ENCODE measurements at places on chromosomes 12 and 14.

DNA sequence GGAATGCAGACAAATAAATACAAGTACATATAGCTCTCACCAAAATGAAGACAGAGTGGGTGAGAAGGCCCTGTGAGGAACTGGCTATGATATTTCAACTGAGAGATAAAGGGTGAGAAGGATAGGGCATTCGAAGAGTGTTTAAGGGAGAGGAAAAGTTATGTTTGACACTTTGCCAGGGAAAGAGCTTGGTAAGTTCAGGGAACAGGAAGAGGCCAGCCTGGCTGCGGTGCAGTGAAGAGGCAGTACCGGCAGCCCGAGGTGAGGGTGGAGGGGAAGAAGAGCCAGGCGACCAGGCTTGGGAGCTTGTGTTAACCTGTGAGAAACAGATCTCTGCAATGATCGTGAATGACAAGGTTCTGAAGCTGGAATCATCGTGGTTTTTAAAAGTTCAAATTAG is 84.7 kb upstream of the RFX4 start:
- DNase-seq: no peak

- DNase-seq: no peak
Measured at GRCh38 chr12:26373606-26374495, 178.5 kb downstream of the SSPN start.

- DNase-seq: peak; percentile 49
Measured at GRCh38 chr12:52042706-52043385, 8.4 kb upstream of the NR4A1 start.

DNA sequence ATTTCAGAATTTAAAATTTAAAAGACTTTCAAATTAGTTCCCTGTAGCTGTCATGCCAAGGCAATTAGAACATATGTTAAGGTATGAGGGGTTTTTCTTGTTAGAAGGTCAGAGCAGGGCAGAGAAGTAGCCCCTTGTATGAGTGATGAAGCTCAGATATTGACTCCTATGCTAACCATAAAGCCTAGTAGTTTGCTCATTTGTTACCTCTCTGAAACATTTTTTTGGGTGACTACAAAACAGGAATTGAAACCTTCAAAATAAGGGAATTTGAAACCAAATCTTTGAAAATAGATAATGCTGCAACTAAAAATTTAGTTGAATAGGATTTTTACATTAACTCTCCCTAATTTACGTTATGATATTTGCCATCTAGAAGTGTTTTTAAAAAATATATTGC is 333.5 kb downstream of the NAV3 start:
- no peak for DNase-seq

DNA sequence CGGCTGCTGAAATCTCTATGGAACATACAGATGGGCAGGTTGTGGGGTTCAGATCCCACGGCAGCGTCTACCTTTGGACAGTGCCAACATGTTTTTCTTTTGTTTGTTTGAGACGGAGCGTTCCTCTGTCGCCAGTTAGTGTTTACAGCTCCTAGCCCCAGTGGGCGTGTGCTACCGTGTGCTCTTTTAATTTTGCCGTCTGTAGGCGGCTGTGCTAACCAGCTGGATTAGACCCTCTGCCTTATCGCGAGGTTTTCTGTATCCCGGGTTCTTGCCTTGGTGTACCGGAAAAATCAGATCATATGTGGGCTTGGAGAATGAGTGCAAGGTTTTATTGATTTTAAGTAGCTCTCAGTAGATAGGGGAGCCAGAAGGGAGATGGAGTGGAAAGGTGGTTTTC is 9.8 kb upstream of the GALNT6 start:
- DNase-seq: no peak

GRCh38 chr12:75685617-75686225 is 174.3 kb upstream of the KRR1 start:
- no peak for DNase-seq

DNA sequence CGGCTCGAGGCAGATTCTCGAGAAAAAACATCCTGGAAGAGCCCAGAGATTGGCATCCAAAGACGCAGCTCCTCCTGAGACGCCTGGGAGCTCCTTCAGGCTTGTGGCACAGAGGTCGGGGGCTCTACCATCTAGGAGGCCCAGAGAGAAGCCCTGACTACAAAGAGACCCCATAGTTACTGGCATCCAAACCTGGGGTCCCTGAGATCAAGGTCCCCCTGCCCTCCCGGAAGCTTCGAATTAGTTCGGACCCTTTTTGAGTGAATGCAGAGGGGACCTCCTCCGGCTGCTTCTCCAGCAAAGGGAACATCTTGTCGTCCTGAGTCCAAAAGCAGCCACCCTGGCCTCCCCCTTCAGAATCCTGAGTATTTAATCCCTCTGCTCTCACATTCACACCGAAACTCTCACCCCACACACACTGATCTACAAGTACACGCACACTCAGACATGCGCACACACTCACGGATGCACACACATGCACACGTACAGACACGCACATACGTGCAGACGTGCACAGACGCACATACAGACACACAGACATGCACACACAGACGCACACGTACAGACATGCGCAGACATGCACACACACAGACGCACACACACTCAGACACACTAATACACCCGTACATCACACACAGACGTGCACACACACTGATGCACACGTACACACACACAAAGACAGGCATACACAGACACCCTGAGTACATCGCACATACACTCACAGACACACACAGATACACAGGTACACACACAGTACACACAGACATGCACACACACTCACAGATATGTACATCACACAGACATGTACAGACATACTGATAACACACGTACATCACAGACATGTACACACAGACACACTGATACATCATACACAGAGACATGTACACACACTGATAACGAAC is 5.9 kb downstream of the ZNF605 start:
- DNase-seq: no peak

GRCh38 chr12:131008131-131008912 is 54.6 kb downstream of the ADGRD1 start:
- DNase-seq: no peak

DNA sequence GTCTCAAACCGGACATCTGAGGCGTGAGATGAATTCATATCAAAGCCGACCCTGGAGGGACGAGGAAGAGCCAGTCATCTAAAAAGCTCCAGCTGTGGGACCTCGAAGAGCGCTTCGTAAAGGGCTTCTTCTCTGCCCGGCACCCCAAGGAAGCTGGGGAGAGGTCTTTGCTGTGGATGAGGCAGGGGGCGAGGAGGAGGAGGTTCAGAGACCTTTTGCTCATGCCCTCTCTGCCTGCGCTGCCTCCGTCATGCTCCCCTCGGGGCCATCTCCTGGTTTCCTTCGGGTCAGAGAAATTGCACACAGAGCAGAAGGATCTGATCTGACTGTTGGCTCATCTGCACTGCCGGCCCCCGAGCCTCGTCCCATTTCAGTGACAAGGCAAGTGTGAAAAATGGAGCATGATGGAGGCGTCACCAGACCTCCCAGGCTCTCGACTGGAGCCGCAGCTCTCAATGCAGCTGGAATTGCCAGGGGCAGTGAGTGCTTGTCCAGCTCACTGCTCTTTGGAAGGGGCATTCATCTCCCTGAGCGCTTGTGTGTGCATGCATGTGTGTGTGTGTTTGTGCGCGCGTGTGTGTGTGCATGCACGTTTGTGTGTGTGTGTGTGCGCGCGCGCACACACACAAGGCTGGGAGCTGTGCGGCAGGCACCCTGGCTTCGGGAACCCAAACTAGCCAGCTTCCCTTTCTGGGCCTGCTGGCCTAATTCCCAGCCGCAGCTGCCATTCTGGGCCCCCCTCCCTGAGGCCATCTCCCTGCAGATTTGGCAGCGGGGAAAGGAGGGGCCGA is 9.2 kb downstream of the CABP1 start:
- no peak for DNase-seq

DNA sequence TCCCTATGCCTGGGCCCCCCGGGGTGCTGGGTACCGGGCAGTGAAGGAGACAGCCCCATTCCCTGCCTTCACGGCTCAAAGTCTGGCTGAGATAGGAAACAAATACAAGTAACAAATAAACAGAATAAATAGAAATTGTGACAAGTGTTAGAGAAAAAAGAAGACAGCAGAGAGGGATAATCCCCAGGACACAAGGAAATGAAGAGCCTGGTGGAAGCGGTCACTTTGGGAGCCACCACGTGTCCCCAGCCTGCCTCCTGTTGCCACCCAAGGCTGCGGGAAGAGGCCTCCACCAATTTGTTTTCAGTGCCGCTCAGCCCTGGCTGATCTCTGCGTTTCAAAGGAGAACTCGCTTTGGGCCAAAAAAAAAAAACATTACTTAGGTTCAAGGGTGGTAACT is 31.2 kb downstream of the RBM19 start:
- DNase-seq: no peak

DNA sequence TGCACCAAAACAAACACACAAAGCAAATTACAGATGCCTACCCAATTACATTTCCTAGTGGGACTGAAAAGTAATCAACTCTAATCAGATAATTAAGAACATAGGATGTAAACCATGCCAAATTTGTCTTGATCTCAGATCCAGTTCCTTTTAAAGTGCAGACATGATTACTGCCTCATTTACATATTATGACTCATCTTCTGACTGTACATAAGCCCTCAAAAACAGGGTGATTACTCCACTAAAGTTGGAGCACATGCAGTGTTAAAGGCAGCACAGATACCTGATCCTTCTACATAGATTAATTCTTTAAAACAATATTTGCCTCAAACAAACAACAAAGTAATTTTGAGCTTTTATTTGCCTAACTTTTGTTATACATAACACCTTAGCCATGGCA is 337.2 kb downstream of the RPS29 start:
- no peak for DNase-seq

- DNase-seq: no peak
Measured at GRCh38 chr12:26573225-26573909, 259.6 kb downstream of the ITPR2 start.

GRCh38 chr12:107094183-107094448 is 767 bp upstream of the CRY1 start:
- no peak for DNase-seq

DNA sequence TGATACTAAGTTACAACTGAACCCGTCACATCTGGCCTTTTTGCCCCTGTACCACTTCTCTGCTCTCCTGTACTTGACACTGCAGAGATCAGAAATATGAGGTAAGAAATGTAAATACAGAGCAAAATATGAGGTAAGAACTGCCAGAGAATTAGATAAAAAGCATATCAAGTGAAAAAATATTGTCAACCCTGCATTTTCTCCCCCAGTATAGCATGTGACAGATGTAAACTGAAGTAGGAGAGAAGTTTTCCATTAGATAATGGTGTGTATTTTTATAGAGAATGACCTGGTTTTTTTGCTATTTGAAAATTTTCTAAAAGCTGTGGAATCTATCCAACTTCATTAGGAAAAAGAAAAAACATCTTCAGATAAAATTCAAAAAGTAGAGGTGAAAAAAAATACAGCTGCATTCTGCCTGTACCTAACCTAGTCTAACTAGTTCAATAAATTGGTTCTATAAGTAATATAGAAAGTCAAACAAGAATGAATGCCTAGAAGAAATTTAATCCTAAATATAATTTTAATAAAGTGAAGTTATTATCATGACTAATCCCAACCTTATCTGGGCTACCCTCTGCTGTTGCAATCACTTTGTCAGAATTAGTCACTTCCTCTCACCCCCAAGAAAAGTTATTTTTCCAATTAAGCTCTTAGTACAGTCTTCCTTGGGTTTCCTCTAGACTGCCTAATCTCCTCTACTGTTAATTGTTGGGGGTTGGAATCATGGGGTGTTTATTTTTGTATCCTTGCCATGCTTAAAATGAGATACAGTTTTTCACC is 210.0 kb downstream of the RASSF9 start:
- DNase-seq: no peak

DNA sequence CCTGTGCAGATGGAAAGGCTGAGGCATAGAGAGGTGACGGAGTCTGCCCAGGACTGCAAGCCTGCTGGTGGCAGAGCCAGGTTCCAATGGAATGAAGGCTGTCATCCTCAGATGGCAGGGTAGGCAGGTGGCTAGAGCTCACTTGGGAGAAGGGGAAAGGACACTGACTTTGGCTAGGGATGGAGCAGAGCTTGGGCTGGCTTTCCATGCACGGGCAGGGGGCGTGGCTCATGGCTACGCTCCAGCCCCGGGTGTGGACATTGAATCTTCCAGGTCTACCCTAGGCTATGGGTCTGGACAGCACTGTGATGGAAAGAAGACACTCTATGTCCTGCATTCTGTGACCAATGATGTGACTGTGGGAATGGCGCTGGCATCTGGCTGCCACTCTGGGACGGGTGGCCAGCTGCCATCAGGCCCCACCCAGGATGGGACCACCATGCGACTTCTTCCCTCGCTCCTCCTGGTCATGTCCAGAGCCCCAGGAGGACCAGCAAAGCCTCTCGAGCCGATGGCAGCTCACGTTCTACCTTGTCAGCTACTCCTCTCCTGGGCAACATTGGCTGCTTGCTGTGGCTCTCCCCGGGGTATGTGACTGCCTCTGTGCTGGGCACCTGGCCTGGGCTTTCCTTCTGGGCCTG is 398.7 kb downstream of the TMEM121 start:
- DNase-seq: no peak

DNA sequence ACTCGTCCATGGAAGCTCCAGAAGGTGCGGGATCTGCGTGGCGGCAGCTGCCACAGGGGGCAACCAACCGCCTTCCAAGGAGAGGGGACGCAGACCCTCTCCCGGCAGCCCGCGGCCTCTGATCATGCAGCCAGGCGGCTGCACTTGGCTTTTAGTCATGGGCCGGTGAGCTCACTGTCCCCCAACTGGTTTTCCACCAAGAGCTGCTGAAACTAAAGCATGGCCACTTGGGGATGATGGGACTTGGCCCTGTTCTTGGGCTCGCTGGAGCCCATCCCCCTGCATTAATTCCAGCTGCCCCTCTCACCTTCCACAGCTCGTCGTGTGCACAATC is 39.1 kb downstream of the CCDC85C start:
- DNase-seq: peak; percentile 80

DNA sequence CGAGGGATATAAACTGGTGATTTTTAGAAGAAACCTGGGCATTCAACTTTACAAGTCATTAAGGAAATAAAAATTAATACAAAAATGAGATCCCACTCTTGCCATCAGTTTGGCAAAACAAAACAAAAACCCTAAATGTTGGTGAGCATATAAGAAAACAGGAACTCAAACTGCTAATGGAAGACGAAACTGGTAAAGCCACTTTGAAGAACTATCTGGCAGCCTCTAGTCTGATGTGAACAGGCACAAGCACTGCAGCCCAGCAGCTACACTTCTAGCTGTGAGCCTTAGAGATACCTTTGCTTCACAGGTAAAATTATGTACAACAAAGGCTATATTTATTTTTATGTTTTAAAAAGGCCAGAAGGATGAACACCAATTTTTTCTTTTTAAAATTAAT is 459.6 kb downstream of the ZFP36L1 start:
- no peak for DNase-seq

DNA sequence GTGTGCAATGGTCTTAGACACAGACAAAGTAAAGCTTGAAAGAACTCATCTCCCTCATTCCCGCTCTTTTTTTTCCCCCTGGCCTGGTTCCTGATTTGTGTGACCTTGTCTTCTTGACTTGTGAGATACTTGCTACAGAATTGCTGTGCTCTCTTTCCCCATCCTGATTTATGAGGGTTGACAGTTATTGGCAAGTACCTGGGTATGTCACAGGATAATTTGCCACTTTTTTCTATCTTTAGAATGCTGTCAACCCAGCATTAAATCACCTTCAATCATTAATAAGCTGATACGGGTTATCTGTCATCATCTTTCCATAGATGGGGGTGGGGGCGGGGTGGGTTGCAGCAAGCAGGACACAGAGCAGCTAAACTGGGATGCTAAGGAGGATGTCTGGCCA is 144.4 kb upstream of the PRICKLE1 start:
- DNase-seq: no peak

GRCh38 chr12:11808931-11809330 is 159.5 kb downstream of the ETV6 start:
- no peak for DNase-seq

GRCh38 chr12:116244474-116245090 is 32.9 kb downstream of the MED13L start:
- no peak for DNase-seq
